ENCODE measurements at places on chromosomes 1 and 21.

- no peak for DNase-seq
Measured at GRCh38 chr1:119181218-119181617, 40.8 kb upstream of the WARS2 start.

GRCh38 chr1:11345971-11346715, 73.1 kb downstream of the UBIAD1 start:
- DNase-seq, result no peak

DNA sequence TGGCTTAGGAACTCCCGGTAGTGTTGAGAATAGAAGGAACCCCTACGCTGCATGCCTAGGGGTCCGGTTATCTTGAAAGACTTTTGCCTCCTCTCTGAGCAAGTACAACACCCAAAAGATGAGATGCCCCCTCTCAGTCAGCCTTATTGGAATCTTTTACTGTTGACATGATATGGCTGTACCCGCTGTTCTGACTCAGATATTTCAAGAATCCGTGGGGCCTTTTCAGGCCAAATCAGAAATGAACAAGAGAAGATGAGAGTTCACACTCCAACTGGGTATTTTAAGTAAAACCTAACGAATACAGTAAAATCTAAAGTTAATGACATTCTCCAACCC, 164.2 kb downstream of the PPIAL4G start:
- no peak for DNase-seq

GRCh38 chr1:218524526-218524925, 179.4 kb downstream of the TGFB2 start:
- DNase-seq, result no peak

DNA sequence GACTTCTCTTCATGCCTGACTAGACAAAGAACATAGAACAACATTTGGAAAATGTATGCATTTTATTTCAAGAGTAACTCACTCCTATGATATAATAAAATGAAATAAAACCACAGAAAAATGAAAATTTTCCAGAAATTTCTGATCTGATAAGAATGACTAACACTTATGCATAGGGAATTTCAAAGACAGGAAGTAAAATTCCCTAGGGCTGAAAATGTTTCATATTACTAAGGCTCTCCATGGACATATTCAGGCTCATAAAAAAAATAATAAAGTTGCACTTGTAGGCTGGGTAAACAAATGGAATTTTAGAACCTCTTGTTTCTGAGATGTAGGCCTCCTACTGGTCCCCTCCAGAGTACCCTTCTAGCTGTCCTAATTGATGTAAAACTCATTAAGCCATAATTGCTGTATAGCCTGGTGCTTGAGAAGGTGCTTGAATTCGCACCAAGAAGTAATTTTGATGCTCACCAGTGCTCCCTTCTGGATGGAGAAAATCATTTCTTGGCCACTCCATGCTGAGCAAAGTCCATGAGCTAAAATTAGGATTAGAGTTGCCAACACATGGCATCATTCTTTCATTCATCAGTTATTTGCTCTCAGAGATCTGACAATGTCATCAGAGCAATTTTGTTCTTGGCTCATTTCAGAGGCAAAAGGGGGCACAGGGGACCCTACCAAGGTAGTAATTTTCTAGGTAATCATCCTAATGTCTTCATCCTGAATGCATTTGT, 641.0 kb upstream of the CAMK1G start:
- DNase-seq, result no peak

- no peak for DNase-seq
Measured at GRCh38 chr21:39802217-39802616, 57.2 kb downstream of the IGSF5 start.

- DNase-seq, result no peak
Measured at GRCh38 chr1:119254067-119254720, 113.7 kb upstream of the WARS2 start.

- DNase-seq, result no peak
Measured at GRCh38 chr1:912740-913301, 10.9 kb upstream of the SAMD11 start.

- DNase-seq, result no peak
Measured at GRCh38 chr1:232854798-232855159, 49.6 kb downstream of the MAP10 start.

DNA sequence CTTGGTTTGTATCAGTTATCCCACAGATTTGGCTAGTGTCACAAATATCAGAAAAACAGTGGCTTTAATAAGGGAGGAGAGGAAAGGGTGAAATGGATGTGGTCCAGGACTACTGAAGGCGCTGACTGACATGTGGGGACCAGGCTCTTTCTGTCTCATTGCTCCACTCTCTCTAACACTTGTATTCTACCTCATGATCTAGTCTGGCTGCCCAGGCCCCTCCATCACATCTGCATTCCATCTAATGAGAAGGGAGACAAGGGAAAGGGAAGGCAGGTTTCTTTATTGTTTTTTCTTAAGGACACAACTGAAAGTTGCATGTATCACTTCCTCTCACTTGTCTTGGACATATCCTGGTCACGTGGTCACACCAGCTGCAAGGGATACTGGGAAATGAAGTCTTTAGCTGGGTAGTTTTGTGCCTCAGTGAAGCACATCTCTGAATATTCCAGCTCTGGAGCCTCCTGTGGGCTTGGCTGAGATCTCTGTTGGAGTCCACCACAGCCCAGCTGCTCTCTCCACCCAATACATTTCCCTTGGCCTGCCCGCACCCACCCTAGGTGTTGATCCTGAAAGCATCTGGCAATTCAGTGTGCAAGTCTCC, 42.0 kb upstream of the PADI2 start:
- DNase-seq, result no peak

DNA sequence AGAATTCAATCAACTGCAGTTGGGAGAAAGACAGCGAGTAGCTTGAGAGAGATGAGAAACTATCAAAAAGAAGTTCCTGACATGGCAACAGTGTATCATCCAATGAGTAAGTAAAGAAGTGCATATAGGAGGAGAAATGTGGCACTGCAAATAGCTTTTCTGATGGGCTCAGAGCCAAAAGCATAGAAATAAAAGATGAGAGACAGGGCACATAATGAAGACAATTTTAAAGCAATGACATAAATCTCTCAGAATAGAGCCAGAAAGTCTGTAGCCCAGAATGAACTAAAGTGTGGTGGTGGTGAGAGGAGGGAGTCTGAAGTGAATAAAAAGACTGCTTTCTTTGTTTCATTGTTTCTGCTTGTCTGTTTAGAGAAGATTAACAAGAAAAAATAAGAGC, 34.3 kb downstream of the TNFSF18 start:
- DNase-seq, result no peak
